Activated naive CD4-positive, alpha-beta T cell treated with anti-CD3 and anti-CD28 coated beads, Interleukin-2, amount 50 U/mL, for 72 hours (primary cell): ENCODE measurements at places on chromosomes 1 and 21. TPM values are rescaled to one million over a fixed set of nuclear protein-coding genes. Genes with fewer than 3 reads are reported as not detected.
A peak's percentile ranks its signal among the peaks of the same experiment; 100 is the strongest.

The CD34 gene
- total RNA-seq: 0.07 TPM

- no peak for DNase-seq
Measured at GRCh38 chr1:60866917-60867531, 215.3 kb upstream of the NFIA start.

DNA sequence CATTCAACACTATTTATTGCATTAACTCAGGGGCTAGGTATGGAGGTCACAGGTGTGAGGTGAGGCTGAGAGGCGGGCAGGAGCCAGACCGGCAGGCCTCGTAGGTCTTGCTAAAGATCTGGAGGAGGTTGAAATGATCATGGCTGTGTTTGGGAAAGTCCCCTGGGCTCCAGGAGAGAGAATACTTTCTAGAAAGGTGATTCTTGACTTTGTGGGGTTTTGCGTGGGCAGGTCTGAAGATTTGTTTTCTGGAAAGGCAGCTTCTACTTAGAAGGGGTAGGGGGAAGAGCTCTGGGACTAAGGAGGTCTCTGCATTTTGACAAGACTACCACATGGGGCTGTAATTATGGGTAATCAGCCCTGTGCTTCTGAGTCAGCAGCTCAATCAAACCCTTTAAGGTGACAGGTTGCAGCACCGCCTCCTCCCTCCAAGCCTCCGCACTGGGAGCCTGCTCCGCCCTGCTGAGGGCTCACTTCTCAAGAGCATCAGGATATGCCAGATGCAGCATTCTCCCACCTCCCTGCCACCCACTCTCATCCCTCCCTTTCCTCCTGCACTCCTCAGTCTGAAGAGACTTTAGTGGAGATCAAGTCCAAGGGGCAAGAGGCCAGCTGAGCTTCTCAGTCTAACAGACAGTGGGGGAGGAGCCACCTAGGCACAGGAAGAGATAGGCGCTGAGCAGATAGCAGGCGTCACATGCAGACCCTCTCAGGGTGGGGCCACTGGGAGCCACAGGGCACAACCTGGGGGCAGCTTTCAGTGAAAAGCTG, 30.5 kb downstream of the SLC30A1 start:
- peak; percentile 16 for DNase-seq

DNA sequence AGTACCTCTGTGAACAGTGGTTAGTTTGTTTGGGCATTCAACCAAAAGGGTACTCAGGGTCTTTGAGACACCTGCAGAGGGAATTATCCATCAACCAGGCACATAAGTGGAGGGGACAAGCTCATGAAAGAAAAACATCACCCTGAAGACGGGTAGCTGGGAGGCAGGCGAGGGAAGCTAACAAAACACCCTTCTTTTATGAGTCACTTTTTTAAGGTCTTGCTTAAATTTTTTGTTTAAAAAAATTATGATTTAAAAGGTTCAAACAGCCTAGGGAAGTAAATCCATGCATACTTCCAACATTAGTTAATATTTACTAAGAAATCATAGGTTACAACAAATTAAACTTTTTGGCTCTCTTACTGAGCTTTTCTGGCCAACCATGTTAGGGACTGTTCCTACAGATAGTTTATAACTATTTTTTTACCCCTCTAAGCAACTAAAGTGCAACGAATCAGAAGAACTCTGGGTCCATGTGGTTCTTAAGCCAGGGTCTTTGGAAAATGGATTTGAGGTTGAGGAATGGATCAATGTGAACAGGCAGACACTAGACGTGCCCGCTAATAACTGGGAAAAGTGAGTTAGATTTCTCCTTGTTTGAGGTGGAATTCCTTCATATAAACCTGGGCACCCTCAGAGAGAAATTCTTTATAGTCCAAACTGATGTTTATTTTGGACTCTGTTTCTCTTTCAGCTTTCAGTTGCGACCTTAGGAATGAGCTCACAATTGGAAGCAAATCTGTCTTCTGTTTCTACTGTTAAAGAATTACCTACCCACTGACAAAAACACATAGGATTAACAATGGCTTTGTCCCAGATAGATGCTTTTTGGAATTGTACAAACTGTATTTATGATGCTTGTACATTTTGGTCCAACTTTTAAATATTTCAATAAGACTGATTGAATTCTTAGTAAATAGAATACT, 123.0 kb downstream of the LYPLAL1 start:
- DNase-seq: no peak

DNA sequence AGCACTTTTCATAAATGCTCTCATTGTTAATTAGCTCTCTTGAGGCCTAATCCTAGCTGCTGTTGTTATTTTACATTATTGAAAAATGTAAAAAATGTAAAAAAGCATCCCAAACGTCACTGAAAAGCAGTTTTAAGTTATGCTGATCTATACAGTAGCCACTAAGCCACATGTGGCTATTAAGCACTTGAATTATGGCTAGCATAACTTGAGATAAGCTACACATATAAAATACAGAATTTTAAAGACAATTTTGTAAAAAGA, 18.4 kb upstream of the DNASE2B start:
- DNase-seq: no peak

DNA sequence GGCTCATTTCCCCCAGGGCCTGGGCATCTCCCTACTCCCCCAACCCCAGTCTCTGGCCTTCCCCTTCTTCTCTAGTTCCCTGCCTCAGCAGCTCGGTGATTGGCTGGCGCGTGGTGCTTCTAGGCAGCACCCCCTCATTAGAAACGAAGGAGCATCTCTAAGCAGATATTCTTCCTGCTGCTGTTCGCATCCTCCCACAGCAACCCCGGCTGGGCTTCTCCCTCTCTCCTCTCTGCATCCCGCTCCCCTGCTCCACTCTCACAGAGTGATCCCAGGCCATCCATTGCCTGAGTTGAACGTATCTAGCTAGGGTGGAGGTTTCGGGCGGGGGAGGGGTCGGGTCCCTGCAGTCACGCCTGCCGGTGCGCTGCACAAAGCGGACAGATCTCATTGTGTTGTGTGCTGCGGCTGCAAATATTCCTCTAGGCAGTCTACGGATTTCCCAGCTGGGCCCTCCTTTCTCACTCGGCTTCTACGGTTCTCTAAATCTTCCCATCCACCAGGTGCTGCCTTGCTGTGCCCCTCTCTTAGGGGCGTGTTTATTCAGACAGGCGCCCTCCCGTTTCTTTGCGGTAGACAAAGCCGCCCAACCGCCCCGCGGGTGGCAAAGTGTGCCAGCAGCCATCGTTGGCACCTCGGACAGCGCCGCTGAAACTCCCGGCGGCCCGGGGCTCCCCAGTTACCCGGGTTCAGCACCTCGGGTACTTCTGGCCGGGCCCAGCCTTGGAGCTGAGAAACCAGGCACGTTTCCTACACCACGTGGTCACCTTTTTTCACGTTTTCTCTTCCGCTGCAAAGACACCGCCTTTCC, 2.2 kb downstream of the CACNA1E start:
- no peak for DNase-seq

DNA sequence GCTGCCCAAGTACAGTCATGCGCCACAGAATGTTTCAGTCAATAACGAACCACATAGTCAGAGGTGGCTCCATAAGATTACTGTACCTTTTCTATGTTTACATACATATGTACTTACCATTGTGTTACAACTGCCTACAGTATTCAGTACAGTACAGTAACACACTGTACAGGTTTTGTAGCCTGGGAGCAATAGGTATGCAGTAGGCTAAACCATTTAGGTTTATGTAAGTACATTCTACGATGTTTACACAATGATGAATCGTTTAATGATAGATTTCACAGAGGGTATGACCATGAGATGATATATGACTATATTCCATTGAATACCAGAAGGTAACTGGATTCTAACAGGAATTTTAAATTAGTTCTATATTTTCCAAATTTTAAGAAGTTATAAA, 10.5 kb downstream of the YY1AP1 start:
- no peak for DNase-seq
